Naive thymus-derived CD8-positive, alpha-beta T cell (primary cell): ENCODE measurements at places on chromosomes 13 and 19. TPM values are rescaled to one million over a fixed set of nuclear protein-coding genes. Genes with fewer than 3 reads are reported as not detected.
A peak's percentile ranks its signal among the peaks of the same experiment; 100 is the strongest.

CEACAM20 gene
- total RNA-seq: not detected

C19orf67 gene
- total RNA-seq: not detected

ELSPBP1 gene
- total RNA-seq: not detected

C1QTNF9 gene
- total RNA-seq: 0.33 TPM

FCHO1 gene
- 94.1 TPM for total RNA-seq

DNA sequence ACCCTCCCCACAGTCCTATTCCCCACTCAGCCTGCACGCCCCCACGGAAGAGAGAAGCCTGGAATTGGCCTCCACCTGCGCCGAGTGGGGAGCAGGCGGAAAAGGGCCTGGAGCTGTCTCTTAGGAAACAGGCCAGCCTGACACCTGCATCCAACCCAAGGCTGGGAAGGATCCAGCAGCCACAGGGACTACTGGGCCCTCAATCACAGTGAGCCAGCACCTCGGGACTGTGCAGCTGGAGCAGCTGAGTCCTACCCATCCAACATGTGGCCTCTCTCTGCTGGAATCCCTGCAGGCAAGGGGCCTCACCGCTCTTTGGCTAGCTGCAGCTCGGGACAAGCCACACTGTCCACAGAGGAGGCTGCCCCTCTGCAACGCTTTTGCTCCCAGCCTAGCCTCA, 8.3 kb upstream of the EPHX3 start:
- H3K4me1 ChIP-seq: peaks cover 5% of the 10 kb centered on the region
- DNase-seq: no peak
- H3K36me3 ChIP-seq: peaks cover 73% of the 10 kb centered on the region

DNA sequence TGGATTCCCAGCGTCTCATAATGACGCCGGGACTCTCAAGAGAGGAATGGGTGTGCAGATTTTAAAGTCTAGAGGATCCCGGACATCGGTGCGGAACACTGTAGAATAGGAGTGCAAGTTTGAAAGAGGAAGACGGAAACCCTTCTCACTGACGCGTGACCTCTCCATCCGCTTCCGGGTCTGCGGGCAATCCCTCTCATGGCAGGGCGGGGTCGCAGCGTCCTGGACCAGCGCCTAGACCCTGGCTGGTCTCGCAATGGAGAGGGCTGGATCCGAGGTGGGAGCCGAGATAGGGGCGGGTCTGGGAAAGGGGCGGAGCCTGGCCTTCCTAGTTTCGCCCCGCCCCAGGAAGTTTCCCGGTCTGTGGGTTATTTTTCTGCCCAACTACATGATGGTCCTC, 4.6 kb upstream of the ZNF845 start:
- H3K36me3 ChIP-seq: peaks cover 14% of the 10 kb centered on the region
- H3K27me3 ChIP-seq: peaks cover 37% of the 10 kb centered on the region
- no peak for DNase-seq
- peak overlapping the region; percentile 22 for H3K27ac ChIP-seq

DNA sequence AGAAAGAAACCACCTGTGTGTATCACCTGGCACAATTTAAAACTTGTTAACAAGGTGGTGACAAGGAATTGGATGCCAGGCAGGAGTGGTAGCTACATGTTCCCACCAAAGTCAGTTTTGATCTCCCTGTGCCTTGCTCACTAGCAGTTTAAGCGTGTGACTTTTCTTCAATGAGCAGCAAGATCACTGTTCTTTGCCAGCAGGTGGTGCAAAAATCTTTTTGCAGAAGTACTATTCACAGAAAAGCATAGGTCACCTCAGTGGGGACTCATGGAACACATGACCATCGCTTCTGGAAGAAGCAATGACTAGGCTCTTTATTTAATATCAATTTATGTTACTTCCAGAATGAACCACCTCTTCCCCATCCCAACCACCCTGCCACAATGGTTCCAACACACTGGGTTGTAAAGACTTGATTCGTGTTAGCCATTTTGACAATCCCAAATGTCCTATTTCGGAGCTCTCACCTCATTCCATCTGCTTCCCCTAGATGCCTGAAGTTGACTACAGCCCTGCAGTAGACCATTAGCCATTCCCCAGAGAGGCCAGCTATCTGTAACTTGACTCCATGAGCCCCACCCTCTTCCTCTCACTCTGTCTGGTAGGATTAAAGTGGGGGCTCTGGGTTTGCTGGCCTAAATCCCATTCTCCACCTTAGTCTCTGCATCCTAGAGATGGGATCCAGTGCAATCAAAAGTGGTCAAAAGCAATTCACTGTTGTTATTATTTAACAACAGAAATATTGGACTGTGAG, 59.1 kb upstream of the TNFRSF19 start:
- no peak overlapping the region for H3K27ac ChIP-seq
- peaks cover 50% of the 10 kb centered on the region for H3K27me3 ChIP-seq
- DNase-seq: no peak
- H3K36me3 ChIP-seq: no peaks in the 10 kb centered on the region

- H3K4me1 ChIP-seq: no peaks in the 10 kb centered on the region
- peaks cover 2% of the 10 kb centered on the region for H3K27me3 ChIP-seq
- no peak overlapping the region for H3K27ac ChIP-seq
- H3K36me3 ChIP-seq: peaks cover 2% of the 10 kb centered on the region
- H3K4me3 ChIP-seq: no peak overlapping the region
These were observed 108.4 kb upstream of the NBEA start for GRCh38 chr13:34833562-34834182.

DNA sequence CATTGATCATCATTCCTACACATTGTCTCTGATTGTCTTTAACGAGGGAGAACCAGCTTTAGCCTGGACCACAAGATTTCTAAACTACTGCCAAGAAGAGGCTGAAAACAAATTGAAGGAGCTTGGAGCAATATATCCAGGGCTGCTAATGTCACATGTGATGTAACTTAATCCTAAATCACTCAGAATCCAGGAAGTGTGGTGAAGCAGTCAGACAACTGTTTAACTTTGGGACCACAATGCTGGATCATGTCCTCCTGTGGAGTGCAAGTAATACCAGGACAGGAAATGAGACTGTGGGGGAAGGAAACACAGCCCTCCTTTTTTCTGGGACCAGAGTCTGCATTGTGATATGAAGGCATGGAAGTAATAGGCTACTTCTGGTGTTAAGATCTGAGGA, 430.2 kb downstream of the KCTD12 start:
- H3K27me3 ChIP-seq: peaks cover 4% of the 10 kb centered on the region
- H3K4me1 ChIP-seq: no peaks in the 10 kb centered on the region
- no peak overlapping the region for H3K27ac ChIP-seq
- no peak overlapping the region for H3K4me3 ChIP-seq
- no peak for DNase-seq
- H3K36me3 ChIP-seq: peaks cover 3% of the 10 kb centered on the region

DNA sequence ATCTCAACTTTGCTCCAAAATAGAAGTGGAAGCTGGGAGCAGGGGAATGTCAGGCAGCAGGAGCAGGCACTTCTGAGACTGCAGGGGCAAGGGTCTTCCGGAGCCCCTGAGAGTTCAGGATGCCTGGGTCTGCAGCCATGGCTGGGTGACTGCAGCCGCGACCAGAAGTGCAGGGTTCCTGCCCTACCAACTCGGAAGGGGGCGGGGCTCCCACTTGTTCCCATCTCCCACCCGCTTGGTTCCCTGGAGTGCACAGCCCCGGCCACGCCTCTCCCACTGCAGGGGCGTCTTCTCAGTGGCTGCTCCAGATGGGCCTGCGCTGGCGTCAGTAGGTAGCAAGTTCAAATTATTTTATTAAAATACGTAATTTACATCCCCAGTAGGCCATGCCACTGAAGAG, 1631.7 kb downstream of the OLFM4 start:
- H3K36me3 ChIP-seq: no peaks in the 10 kb centered on the region
- DNase-seq: no peak
- H3K4me3 ChIP-seq: no peak overlapping the region

DNA sequence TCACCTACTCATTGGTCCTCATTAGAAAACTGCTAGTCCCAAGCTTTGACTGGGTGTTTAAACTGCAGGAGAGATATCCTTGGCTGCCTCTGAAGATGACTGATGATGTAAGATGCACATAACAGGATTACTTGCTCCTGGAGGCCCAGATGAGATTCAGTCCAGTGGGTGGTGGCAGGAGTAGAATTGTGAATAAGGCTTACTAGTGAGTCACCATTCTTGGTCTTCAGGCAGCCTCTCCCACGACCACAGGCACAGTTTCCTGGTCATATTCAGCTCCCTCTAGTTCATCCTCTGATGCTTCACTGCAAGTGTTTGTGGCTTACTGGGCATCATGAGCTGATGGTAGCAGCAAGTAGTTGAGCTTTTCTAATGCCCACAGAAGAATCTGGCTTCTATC, 12.1 kb downstream of the SERTM1 start:
- peaks cover 11% of the 10 kb centered on the region for H3K27me3 ChIP-seq
- H3K36me3 ChIP-seq: no peaks in the 10 kb centered on the region
- no peaks in the 10 kb centered on the region for H3K4me1 ChIP-seq
- no peak for DNase-seq
- no peak overlapping the region for H3K27ac ChIP-seq

GRCh38 chr19:39915101-39915847, 19.2 kb downstream of the FCGBP start:
- DNase-seq: no peak
- no peak overlapping the region for H3K27ac ChIP-seq
- H3K4me3 ChIP-seq: no peak overlapping the region
- H3K36me3 ChIP-seq: peaks cover 6% of the 10 kb centered on the region

DNA sequence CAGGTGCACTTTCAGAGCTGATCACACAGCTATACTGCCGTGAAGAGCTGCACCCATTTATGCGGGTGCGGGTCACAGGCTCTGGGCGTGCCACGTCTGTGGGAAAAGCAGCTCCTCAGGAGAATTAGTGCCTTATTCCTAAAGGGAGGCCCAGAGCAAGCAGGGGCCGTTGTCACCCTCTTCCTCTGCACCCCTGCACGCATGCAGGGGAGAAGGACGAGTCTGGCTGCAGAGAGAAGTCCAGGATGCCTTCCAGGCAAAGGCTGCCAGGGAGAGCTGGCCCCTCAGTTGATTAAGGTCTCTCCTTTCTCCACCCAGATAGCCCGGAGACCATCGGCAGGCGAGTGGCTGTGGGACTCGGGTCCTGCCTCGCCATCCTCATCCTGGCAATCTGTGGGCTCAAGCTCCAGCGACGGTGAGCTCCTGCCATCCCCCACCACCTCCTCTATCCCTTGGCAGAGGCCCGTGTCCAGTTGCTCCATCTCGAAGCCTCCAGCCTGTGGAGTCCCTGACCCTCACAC, 3.1 kb upstream of the FFAR1 start:
- H3K36me3 ChIP-seq: no peaks in the 10 kb centered on the region
- no peak overlapping the region for H3K27ac ChIP-seq
- H3K4me1 ChIP-seq: peaks cover 21% of the 10 kb centered on the region
- no peak for DNase-seq
- peak overlapping the region; percentile 8 for H3K4me3 ChIP-seq

- H3K36me3 ChIP-seq: peaks cover 13% of the 10 kb centered on the region
- no peak for DNase-seq
- H3K4me3 ChIP-seq: no peak overlapping the region
These were observed 32.5 kb downstream of the LCP1 start for GRCh38 chr13:46149272-46150133.

DNA sequence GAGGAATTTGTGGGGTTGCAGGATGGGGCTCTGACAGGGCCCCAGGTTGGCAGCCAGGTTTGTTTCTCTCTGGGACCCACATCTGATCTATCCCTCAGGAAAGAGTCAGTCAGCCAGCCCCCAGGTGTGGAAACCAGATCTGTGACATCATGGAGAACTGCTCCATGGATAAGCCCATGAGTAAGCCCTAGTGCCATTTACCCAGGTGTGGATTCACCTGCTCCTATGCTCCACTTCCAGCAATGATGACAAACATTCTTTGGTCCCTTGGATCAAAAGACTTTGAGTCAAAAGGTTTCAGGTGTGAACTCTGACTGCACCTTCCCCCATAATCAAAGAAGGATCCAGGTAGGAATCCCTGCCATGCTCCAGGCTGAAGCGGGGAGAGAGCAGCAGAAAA, 26.9 kb upstream of the IGFL4 start:
- no peak overlapping the region for H3K27ac ChIP-seq
- H3K36me3 ChIP-seq: no peaks in the 10 kb centered on the region
- H3K27me3 ChIP-seq: peaks cover 38% of the 10 kb centered on the region
- no peak overlapping the region for H3K4me3 ChIP-seq
- no peaks in the 10 kb centered on the region for H3K4me1 ChIP-seq
- DNase-seq: no peak

DNA sequence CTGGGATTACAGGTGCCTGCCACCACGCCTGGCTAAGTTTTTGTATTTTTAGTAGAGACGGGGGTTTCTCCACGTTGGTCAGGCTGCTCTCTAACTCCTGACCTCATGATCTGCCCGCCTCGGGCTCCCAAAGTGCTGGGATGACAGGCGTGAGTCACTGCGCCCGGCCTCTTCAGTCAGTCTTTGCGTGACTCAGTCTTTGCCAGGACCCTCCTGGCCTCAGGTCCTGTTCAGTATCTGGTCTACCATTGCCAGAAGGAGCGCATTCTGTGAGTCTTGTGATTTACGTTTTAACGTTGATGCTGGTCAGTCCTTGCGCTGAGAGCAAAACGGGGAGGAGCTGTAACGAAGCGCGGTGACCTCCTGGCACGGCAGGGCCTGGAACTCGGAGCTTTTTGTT, 7.6 kb upstream of the HMG20B start:
- H3K4me3 ChIP-seq: no peak overlapping the region
- no peak for DNase-seq
- no peaks in the 10 kb centered on the region for H3K36me3 ChIP-seq
- no peaks in the 10 kb centered on the region for H3K27me3 ChIP-seq

GRCh38 chr13:95833719-95834118, 156.8 kb downstream of the DNAJC3 start:
- peaks cover 15% of the 10 kb centered on the region for H3K27me3 ChIP-seq
- peaks cover 2% of the 10 kb centered on the region for H3K36me3 ChIP-seq
- no peak for DNase-seq
- no peak overlapping the region for H3K27ac ChIP-seq

DNA sequence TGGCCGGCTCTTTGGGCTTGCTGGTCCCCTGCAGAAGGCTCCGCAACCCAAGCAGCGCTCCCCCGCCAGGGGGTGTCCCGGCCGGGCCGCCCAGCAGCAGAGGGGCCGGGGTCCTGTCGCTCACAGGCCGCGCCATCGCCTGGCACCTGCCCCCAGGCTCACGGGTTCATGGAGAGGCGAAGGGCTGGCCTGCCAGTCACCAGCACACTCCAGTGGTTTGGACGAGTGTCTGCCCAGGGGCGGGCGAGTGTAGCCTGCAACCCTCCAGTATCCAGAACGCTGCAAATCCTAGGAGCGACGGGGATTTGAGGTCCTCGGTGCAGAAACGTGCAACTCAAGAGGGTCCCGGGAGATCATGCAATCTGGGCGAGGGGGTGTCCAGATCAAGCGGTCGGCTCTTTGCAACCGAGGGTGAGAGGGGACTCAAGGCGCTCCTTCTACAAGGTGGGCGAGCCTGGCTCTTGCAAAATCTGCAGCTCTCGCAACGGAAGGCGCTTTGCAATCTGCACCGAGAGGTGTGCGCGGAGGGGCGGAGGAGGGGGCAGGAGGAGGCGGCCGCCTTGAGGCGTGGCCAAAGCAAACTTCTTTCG, at the start of gene DBP:
Gene DBP (minus strand): TSS at position 521 of the 590 bp plus-strand sequence. CDS start 385 bp downstream, at position 136.
- no peaks in the 10 kb centered on the region for H3K36me3 ChIP-seq
- H3K4me1 ChIP-seq: peaks cover 54% of the 10 kb centered on the region
- no peak for DNase-seq
- peak within 1 kb of the TSS; percentile 96 for H3K4me3 ChIP-seq
- no peaks in the 10 kb centered on the region for H3K27me3 ChIP-seq
- H3K27ac ChIP-seq: peak within 1 kb of the TSS; percentile 99
